Stimulated activated CD4-positive, alpha-beta T cell treated with anti-CD3 and anti-CD28 coated beads, Interleukin-2, amount 100 ng/mL, for 24 hours (primary cell): ENCODE measurements at places on chromosomes 1 and 21.

DNA sequence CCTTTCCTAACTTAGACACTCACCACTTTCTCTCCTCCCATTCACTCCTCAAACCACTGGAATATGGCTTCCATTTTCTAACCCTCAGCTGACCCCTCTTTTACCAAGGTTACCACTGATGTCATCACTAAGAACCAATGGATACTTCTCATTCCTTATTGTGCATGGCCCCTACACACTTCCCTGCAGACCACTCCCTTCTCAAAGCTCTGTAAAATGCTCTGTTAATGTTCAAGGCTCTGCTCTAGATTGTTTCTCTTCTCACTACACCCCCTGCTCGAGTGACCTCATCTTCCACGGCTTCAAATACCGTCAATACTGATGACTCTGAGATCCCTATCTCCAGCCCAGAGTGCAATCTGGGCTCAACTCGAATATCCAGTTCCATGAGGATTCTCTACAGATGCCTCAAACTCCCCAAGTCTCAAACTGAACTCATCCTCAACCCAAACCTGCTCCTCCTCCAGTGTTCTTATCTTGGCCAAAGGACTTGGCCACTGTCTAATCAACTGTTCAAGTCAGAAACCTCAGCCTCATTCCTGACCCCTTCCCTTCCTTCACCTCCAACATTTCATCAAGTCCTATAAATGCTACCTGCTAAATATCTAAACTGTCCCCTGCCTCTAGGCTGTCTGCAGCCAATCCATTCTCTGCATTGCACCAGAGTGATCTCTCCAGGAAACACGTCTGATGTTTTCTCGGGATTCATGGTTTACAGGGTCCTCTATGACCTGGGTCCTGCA is 41.3 kb upstream of the BMP8B start:
- no peak for DNase-seq

DNA sequence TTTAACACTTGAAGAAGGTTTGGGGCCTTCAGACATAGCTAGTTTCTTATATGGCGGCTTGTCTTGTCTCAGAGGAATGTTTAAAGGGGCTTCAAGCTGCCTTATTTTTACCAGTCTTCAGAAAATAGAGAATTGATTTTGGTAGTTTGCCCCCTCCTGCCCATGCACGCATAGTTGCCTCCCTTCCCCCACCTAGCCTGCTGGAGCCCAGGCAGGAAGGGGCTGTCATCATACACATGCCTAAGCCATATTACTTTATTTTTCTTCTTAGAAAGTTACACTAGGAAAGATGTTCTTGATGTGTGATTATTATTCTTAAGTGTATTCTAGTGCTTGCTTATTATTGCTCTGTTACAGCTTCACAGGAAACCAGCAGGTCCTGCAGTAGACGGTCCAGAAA is 18.3 kb downstream of the PBX1 start:
- DNase-seq: no peak

DNA sequence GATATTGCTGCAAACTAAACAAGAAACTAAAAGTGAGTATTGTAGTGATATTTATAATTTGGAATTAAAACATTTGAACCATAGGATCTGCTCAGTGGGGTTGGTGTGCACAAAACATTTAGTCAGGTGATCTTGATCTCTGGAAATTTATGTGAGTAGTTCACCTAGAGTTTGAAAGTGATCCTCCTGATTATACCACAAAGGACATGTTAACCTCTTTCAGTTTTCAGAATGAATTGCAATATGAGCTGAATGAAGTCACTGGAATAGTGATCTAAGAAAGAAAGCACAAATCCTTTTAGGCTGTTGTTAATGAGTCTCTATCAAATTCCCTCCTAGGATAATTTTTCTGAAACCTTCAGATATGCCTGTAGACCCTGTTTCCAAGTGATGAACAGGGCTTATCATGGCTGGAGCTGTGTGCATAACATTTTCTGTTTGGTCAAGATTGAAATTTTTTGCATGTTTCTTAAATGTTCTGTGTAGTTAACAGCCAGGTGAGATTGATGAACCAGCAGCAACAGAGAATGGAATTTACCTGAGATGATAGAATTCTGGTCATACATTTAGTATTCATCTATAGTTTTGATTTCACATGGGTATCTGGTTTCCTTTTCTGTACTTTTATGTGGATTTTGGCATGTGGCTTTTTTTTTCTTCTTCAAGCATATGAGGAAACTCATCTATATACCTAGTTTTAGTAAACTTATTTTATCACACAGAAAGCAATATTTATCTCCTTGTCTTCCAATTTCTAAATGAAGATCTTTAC is 25.5 kb downstream of the CDC14A start:
- DNase-seq: no peak

DNA sequence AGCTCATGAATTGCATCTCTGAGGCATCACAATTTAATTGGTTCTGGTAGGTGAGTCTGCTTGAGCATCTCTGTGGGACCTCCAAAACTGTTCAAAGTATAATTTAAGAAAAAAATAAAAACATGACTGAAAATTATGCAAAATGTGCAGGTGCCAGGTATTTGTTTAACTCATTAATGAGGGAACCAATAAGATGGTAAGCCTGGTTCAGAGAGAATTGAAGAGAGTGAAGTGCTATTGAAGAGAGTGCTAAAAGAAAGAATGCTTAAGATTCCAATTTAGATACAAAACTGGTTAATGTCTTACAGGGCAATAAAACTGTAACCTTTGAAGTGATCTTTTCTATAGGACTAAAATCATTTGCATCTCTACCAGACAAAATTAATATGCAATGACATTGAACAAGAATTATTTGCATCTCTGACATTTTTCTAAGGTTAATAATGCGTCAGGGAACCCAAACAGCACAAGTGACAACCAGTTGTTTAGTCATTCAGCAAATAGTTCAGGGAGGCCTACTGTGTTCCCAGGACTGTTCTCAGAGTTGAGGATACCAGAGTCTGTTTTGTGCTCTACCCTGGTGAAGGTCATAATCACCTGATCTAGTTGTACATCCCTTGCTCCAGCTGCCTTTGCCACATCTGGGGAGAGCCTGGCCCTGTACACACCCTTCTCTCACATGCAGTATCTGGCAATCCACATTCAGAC is 183.5 kb downstream of the PATJ start:
- DNase-seq: no peak

- no peak for DNase-seq
These were observed 21.9 kb downstream of the USP48 start for GRCh38 chr1:21761052-21761451.

- no peak for DNase-seq
These were observed 26.8 kb downstream of the TMPRSS2 start for GRCh38 chr21:41481191-41481590.

GRCh38 chr1:215044151-215044550 is 38.4 kb upstream of the KCNK2 start:
- no peak for DNase-seq

GRCh38 chr1:24340770-24341169 is 21.6 kb downstream of the GRHL3 start:
- no peak for DNase-seq

- no peak for DNase-seq
These were observed 77.9 kb upstream of the LPGAT1 start for GRCh38 chr1:211908453-211908852.

DNA sequence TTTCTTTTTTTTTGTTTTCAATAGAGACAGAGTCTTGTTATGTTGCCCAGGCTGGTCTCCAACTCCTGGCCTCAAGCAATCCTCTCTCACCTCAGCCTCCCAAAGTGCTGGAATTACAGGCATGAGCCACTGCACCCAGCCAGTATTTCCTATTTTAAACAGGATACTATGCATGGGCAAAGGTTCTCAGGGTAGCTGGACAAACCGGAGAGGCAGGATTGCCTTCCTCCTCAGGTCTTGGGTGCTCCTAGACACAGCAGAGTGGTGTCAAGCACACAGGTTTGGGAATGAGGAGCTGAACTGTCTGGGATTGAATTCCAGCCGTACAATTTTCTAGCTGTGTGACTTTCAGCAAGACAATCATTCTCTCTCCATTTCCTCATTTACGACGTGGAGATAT is 22.9 kb upstream of the HNRNPU start:
- DNase-seq: no peak

- DNase-seq: no peak
These were observed 72.0 kb downstream of the ST6GALNAC5 start for GRCh38 chr1:76939050-76939816.

- no peak for DNase-seq
These were observed 61.2 kb downstream of the AK4 start for GRCh38 chr1:65209005-65209885.

- no peak for DNase-seq
These were observed 13.1 kb downstream of the FGGY start for GRCh38 chr1:59309795-59310548.

DNA sequence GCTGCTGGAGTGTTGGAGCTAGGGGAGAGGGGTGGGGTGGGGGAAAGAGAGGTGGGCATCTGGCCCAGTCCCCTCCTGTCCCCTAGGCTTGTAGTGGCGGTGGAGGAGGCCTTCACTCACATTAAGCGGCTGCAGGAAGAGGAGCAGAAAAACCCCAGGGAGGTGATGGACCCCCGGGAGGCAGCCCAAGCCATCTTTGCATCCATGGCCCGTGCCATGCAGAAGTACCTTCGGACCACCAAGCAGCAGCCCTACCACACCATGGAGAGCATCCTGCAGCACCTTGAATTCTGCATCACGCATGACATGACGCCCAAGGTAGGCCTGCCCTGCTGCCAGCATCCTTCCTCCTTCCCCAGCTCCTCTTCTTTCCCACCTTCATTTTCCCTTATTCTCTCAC is 23.6 kb downstream of the VANGL2 start:
- no peak for DNase-seq

GRCh38 chr1:199221371-199222150 is 582.7 kb downstream of the PTPRC start:
- no peak for DNase-seq

- DNase-seq: no peak
These were observed 17.7 kb downstream of the OSBPL9 start for GRCh38 chr1:51634618-51635017.

GRCh38 chr1:2231532-2232254 is 3.6 kb downstream of the SKI start:
- peak; percentile 74 for DNase-seq

- no peak for DNase-seq
These were observed 1317.7 kb downstream of the MRPL39 start for GRCh38 chr21:24289539-24289938.

DNA sequence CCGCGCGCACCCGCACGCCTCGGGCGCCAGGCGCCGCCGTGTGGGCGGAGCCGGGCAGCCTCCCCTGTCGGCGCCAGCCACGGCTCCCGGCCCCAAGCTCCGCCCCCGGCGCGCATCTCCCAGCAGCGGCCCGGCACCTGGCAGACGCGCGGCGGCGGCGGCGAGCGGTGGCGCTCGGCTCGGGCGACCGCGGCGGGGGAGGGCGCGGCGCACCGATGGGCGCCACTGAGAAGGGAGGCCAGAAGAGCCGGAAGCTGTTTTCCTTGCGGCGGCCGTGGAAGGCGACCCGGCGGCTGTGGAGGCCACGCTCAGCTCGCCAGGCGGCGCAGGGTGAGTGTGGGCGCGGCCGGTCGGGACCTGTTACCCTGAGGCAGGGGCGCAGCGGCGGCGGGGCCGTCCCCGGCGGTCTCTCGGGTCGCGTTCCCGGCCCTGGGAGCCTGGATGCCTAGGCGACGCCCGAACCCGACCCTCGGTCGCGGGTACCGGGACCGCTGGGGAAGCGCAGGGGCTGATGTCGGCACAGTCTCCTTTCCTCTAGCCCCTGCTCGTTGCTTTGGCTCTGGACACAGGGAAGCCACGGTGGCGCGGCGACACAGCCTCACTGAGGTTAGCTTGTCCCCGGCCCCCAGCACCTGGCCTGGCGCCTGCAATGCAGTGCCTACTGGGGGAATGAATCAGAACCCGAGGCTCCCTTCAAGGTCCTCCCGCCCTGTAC is 54.9 kb upstream of the DNAJC6 start:
- peak; percentile 84 for DNase-seq

DNA sequence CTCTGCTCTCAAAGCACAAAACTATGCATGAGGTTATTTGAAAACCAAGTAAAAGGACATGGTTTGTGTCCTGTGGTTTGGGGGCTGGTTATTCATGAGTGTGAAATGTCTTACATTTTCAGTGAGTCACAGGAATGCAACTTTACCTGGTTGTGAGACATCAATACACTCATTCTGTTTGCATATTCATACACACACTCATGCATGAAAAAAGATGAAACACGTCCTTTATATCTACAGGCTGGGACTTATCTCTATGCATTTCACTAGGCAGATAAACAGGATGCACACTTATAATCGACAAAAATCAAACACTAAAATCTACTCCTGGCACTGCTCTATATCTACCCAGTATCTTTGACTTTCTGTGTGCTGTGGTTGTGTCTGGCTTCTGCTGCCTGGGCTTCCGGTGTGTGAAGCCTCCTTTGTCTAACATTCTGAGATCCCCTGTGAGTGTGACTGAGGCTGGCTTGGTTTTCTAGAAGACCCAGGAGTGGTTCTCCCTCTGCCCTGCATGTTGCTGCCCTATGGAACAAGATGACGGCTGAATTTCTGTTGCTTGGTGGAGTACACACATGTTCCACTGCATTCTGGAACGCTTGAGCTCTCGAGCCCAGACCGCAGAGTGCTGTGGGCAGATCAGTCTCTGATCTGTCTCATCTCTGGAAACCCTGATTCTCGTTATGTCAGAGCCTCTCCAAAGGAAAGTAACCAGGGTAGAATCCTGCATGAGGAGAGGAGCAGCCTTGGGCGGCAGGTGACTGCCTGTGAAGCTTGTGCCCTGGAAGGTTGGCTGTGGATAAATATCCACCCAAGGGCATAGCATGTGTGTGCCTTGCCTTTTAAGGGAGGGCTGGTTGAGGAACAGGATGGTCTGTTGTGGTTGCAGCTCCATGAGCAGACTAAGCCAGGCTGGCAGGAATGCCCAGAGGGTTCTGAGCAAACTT is 19.7 kb upstream of the FASLG start:
- peak; percentile 79 for DNase-seq

- no peak for DNase-seq
These were observed 77.0 kb downstream of the IARS2 start for GRCh38 chr1:220170836-220171526.

- no peak for DNase-seq
These were observed 7.6 kb upstream of the C1orf116 start for GRCh38 chr1:207040181-207040533.

DNA sequence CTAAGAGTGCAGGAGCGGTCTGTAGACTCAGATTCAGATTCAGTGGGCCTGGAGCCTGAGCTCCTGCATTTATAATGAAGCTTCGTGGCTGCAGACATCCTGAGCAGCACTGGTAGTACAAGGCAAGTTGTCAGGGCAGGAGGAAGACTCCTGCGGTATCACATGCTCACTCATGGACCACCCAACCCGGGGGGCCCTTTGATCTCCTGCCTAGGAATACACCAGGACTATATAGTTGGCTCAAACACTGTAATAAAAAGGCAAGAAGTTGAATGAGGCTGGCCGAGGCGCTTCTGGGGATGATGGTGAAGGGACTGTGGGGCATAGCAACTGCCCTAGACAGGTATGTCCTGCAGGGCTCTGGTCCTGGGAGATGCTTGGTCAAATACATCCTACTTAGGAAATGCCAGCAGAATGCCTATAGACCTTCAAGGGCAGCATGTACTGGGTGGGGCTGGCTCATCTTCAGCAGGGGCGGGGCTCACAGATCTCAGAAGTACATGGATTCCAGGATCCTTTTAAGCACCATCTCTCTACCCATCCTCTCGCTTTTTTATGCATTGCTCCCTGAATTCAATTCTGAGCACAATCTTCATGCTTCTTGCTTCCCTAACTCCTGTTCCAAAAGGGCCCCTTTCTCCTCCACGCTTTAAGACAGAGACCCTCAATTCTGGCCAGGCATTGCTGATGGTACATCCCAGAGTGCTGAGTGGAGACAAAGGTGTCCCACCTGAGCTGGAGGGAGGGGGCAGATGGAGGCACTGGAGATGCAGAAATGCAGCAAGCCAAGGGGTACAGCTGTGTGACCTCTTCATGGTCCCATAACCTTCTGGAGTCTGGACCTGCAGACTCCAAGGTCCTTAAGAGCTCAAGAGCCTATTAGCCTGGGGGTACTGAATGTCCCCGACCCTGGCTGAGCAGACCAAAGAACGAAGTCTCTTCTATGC is 2.1 kb upstream of the RAP1GAP start:
- no peak for DNase-seq
